ENCODE measurements at places on chromosomes 3 and 15.

DNA sequence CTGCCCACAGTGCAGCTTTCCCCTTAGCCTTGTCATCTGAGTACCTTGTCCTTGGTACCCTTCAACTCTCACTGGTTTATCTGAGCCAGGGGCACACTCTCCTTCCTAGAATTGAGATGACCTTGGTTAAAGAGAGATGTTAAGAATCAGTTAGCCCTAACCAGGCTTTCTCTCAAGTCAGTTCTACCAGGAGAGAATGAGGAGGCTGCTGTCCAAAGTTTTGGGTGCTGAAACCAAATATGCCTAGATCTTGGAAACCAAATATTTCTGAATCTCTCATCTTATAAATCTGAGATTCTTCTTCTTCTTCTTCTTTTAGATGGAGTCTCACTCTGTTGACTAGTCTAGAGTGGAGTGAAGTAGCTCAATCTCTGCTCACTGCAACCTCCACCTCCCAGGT is 12.0 kb upstream of the CTXND1 start:
- no peak for DNase-seq

DNA sequence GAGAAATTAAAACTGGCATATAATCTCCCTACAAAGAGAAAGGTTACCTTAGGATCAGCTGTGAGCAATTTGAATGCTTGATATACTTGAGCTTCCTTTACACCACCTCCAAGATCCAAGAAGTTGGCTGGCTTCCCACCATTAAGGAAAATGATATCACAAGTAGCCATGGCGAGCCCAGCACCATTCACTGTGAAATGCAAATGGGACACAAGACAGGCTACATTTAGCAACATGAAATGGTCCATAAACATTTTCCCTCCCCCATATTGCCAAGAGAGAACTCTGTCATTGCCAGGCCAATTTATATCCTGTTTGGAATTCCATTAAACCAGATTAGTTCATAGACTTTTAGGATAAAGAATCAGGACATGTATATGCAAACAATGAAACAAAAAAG is 158.7 kb downstream of the SUCLG2 start:
- no peak for DNase-seq

DNA sequence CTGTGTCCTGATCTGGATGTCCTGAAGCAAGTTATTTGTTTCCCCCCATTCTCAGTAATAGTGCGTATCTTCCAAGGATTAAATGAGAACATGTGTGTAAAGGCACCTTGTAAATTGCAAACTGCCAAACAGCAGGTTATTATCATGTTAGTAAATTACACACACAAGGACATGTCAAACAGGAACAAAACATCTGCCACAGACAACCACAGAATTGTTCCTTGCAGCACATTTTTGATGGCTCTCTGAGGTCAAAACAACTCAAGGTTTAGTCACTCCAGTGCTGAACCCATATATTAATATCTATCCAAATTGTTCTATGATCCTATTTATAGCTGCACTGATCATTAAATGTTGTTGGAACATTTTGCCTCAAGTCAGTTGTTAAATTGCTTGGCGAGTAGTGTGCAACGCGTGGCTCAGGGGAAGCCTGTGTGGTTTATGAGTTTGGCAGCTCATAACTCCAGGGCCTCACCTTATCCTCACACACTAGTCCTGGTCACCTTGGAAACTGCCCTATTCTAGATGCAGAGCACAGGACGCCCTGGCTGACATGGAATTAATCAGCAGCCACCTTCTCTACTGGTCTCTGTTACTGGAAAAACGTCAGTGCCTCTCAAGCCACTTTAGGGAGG is 46.3 kb upstream of the CDV3 start:
- no peak for DNase-seq

DNA sequence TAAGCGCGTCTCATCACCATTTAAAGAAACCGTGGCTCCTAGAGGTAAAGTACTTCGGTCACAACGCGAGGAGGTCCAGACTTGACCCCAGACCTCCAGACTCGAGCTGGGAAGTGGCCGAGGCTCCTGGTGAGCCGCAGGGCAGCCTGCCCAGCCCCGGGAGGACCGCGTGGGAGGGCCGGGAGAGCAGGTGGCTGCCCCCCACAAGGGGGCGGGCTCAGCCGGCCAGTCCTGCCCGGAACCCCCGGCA is at the start of gene SLC27A2:
Gene SLC27A2, plus strand, starts transcription at position 228 of the 250 bp plus-strand sequence. CDS start 232 bp downstream, outside the sequence.
- DNase-seq, result no peak

- no peak for DNase-seq
Observed at GRCh38 chr15:84741121-84741520, 7.3 kb upstream of the ZNF592 start.

DNA sequence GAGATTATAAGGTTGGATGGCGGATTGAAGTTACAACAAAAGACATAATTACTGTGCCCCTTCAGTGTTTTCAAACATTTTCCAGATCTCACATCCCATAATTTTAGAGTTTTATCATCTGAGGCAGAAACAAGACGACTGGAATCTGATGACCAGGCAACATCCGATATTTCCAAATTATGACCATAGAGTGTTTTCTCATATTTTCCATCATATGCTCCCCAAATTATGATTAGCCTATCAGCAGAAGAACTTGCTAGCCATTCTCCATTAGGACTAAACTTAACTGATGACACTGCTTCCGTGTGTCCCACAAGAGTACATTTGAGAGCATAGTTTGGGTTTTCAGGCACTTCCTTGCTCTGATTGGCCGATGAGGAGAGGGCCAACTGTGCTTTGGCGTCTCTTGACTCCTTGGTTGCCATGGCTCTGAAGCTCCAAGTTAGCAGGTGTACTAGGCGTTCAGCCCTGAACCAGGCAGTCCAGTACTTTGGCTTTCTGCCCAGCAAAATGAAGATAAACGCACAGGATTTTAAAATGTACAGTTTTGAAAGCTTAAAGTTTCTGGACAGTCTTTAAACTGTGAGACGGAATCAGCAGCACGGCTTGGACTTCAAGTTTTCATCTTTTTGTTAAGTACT is 638 bp downstream of the WDR5B start:
- peak; percentile 30 for DNase-seq

DNA sequence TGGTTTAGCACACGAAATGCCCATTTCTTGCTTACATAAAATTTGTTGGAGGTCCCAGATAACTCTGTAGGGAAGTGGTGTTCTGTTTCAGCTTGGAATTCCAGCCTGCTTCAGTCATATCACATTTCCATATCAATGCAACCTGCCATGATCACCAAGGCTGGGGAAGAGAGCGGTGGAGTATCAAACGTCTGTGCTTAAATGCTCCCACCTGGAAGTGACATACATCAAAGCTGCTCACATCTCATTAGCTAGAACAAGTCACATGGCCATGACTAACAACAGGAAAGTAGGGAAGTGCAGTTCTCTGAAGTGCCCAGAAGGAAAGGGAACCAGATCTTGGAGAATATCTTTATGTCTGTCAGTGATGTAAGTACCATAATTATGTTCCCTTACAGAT is 130.2 kb upstream of the CFAP20DC start:
- no peak for DNase-seq

- DNase-seq, result no peak
Observed at GRCh38 chr3:49715611-49716121, 3.8 kb downstream of the AMIGO3 start.

GRCh38 chr15:59339252-59339672 is 33.4 kb downstream of the MYO1E start:
- DNase-seq, result no peak

GRCh38 chr3:170144437-170144843 is 37.1 kb downstream of the PHC3 start:
- no peak for DNase-seq

DNA sequence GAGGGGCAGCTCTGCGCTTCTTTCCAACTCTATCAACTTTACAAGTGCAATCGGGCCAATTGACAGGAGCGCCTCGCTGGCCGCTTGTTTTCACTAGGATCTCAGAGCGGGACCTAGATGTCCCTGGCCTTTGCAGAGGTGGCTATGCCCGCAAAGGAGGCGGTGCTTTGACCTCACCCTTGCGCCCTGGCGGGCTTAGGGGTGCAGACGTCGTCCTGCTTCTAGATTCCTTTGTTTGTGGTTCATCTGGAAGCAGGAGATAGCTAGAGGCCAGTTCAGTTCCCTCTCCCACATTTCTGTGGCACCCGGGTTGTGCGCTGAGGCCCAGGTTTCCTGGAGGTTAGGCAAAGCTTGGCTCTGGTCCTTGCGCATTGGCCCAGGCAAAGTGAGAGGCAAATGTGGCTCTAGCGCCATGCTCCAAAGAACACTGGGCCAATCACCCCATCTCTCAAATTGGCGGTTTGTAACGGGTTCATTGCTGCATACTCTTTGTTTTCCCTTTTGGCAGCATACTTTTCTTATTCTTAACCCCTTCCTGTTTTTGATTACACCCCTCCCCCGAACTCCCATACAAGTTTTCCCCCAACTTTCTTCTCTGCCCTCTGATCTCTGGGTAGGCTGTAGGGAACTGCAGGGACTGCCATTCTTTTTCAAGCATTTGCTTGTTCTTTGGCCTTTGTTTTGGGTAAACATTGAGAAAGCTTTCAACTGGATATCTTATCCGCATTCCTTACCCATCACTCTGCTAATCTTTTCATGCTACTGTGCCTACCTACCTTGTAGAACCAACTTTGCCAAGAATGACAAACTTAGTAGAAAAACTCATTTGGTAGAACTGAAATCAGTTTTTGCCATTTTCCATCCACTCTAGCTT is 1.4 kb downstream of the PPM1L start:
- DNase-seq, result no peak

- no peak for DNase-seq
Observed at GRCh38 chr15:93001881-93002280, 87.1 kb downstream of the RGMA start.

DNA sequence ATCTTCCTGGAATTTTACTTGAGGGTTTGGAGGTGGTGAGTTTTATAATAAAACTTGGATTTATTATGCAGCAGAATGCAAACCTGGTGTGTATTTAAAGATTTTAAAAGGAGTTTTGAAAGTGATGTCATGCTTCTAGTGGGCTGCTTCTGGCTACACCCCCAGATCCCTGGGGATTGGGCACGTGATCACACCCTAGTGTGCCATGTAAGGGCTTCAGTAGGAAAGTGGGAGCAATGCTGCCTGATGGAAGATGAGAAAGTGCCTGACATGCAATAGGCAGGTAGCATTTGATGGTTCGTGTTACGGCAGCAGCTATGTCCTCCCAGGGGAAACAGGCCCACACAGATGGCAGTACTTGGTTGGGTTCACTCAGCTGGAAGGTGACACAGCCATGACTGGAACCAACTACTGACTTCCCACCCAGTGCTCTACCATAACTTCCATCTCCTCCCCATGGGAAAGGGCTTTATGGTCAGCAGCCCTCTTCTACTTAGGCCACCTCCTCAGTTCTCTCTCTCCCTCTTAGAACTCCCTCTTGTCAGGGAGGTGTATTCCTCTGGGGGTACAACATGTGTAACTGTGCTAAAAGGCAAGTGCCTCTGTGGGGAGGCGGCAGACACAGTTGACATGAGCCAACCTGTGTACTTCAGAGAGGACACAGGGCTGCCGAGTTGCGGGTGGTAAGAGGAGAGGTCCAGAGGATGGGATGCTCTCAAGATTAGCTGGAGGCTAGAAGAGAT is 5.6 kb downstream of the ITPKA start:
- no peak for DNase-seq

GRCh38 chr3:144770915-144771351 is 799.3 kb downstream of the DIPK2A start:
- DNase-seq, result no peak

DNA sequence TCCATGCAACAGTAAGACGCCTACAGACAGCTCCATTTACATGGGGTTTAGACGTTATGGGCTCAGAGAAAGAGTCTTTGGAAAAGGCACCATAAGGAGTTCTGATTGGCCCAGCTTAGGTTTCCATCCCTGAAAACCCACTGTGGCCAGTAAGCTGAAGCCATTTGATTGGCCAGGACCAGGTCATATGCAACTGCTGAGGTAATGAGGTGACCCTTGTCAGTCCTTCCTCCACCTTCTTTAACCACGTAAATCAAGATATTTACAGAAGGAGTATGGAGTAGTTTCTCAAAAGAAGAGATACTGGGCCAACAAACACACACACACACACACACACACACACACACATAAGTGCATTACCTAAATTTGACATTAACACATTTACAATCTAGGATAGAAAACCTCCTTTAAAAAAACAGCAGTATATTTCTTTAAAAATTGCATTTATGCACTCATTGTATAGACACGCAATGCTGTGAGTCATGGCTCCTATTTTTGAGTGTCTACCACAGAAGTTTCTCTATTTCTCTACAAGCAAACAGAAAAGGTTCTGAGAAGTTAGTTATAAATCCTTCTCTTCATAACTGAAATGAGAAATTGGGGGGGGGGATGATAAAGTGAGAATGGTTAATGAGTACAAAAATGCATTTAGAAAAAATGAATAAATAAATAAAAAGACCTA is 16.3 kb upstream of the MB21D2 start:
- no peak for DNase-seq

- no peak for DNase-seq
Observed at GRCh38 chr15:72925661-72926060, 126.6 kb upstream of the NEO1 start.

DNA sequence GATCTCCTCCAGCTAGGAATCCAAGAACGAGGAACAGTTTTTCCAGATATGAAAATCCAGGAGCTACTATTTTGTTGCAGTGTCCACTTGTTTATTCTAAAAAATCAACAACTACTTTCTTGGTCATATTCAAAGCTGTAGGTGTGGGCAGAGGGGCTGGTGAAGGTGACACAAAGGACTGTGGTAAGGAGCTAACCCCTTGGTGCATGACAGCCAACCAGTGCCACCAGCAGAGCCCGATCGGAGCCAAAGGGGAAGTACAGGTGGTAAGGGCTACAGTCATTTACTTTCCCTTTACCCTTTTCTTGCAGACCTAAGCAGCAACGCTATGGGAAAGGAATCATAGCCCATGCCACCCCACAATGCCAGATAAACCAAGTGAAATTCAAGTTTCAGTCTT is 30.7 kb downstream of the PLA1A start:
- no peak for DNase-seq

DNA sequence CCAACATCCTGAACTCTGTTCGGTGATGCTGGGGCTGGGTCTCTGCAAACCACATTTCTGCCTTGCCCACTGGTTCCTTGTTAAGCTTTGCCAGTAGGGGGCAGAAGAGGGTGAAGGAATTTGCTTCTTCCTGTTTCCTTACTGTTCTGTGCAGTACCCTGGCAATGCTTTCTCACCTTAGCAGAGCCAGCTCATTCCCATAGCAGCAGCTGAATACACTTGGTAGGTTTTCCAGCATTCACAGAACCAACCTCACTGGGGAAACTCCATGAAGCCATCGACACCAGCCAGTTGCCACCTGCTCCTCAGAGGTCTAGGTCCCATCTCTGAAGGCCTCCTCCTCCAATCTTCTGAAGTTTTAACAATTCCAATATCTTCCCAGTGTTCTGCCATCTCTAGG is 308.4 kb downstream of the PDCD6IP start:
- no peak for DNase-seq

DNA sequence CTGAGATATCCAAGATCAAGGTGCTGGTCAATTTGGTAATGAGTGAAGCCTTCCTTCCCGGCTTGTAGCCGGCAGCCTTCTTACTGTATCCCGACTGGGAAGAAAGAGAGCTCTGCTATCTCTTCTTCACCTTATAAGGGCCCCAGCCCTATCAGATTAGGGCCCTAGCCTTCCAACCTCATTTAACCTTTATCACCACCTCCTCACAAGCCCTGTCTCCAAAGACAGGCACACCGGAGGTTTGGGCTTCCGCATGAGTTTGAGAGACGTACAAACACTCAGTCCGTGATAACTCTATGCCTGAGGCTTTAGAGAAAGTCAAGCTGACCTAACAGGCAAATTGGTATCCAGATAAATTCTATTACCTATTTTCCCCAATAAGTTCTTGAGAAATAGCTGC is 243.9 kb downstream of the OPA1 start:
- no peak for DNase-seq
